ENCODE measurements at places on chromosomes 1 and 21.

- no peak for DNase-seq
Measured at GRCh38 chr1:54480525-54480848, 67.5 kb upstream of the ACOT11 start.

DNA sequence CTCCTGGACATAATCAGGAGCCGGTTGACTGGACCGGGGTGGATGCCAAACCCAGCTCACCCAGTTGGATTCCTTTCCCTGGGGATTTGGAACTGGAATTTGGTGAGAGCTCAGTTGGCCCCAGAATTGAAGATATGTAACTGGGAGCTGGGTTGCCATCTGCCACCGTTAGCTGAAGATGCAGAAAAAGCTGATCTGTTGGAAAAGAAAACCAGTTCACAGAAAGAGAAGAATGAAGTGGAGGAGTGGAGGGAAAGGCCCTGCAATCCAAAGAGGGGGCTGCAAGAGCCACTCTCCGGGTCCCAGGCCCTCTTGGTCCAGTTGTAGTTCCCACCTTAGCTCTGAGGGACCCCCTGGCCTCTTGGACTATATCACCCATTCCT is 16.0 kb downstream of the TEX35 start:
- DNase-seq, result no peak

GRCh38 chr1:225908013-225908640 is 15.9 kb downstream of the PYCR2 start:
- DNase-seq, result no peak

- no peak for DNase-seq
Measured at GRCh38 chr1:232980986-232981560, 30.7 kb downstream of the NTPCR start.

- DNase-seq, result no peak
Measured at GRCh38 chr1:38243106-38243505, 196.5 kb upstream of the POU3F1 start.

All from activated T-cell treated with anti-CD3 and anti-CD28 coated beads for 1 hour (primary cell).